ENCODE measurements at places on chromosomes 7 and 10.

GRCh38 chr7:100210805-100211204, 8.9 kb upstream of the PVRIG start:
- no peak for DNase-seq

- no peak for DNase-seq
These were observed 13.5 kb downstream of the GHRHR start for GRCh38 chr7:30977222-30977621.

DNA sequence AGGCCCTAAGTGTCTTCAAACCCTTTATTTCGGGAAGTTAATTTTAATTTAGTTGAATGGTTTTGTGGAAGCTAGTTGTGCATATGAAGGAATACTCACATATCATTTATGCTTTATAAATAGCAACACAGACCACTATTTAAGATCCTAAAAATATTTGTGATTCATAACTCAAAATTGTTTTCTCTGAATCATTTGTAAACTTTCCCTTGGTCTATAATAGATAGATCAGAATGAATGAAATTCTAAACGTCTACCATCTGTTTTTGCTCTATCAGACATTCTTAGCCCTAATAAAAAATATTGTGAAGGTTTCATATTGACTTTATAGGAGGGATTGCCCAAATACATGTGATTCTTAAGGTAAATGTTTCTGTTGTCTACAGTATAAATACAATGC, 43.5 kb downstream of the LOXL4 start:
- DNase-seq: peak; percentile 40

GRCh38 chr7:20064181-20064970, 152.8 kb downstream of the MACC1 start:
- DNase-seq: peak; percentile 72

DNA sequence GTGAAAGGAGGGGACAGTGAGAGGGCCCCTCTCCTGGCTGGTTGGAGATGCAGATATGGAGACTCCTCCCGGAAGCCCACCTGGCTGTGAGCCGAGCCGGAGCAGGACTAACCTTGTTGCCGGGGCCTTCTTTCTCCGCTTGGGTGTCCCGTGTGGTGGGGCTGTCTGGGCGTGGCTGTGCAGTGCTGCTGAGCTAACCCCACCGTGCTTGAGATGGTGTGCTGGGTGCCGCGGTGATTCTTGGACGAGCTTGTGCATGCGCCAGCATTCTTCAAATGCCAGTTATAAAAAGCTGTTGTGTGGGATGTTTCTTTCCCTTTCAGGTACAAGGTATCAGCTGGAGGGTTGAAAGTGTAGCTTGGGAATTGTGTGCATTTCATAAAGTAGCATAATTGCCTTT, 48.8 kb downstream of the DAGLB start:
- DNase-seq: peak; percentile 18

DNA sequence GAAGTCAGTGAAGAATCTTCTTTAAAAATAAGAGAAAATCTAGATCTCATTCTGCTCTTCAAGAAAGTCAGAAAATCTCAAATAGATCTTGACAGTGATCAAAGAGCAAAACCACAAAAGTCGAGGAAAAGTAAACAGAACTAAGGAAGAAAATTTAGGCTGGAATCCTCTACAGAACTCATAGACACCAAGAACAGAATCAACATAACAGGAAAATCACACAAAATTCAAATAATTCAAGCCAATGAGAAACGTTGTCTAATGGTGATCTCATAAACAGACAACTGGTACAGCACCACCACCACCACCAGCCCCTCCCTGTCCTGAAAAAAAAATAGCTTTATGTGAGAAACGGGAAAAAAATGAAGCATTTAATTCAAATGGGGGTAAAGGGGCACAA, 6.9 kb downstream of the ITGB1 start:
- DNase-seq: no peak

- DNase-seq: no peak
These were observed 23.7 kb downstream of the UMAD1 start for GRCh38 chr7:7664291-7664690.

- peak; percentile 4 for DNase-seq
These were observed 718 bp upstream of the UMAD1 start for GRCh38 chr7:7639847-7640220.

GRCh38 chr10:104291439-104291951, 22.5 kb downstream of the GSTO2 start:
- DNase-seq: peak; percentile 85

DNA sequence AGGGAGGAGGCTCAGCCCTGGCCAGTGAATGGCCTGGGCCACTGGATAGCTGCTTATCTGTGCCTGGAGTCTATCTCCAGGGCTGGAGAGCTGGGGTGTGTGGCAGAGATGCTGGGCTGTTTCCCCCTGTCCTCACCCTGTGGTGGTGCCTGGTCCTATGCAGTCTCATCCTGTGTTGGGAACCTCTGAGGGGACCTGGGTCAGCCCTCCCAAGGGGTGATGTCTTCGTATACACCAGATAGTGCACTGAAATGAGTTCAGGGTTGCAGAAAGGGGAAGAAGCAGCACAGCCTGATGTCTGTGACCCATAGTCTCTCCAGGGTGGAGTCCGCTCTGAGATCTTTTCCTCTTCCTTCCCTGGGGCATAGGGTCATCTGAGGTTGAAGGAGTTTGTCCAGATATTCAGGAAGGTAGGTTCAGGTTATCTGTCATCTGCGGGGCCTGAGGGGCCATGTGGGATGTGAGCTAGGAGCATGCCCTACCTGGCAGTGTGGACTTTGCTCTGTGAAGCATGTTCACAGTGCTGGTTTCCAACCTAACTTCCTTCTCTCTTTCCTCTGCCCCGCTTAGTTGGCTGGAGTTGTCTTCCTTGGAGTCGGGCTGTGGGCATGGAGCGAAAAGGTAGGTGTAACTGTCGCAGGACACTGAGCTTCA, 33.4 kb upstream of the SH2D4B start:
- DNase-seq: no peak

- peak; percentile 25 for DNase-seq
These were observed 572 bp downstream of the CHST12 start for GRCh38 chr7:2403718-2404648.

DNA sequence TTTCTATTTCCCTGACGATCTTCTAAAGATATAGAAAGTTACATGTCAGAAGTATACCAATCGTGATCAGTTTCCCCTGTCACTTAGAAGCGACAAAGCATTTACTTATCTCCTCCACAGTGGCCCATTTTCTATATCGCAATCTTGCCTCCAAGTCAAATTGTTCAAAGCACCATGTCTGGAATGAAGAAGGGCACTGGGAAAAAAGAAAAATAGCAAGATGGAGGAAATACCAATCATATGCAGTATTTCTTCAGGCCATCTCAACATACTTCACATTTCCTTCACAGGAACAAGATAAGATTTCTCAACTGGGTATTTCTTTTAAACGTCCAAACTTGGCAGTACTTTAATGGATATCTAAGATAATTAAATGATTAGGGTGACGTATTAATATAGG, 63.3 kb upstream of the IL6 start:
- DNase-seq: no peak

- peak; percentile 40 for DNase-seq
These were observed 97.1 kb upstream of the ARID5B start for GRCh38 chr10:61804414-61804813.

DNA sequence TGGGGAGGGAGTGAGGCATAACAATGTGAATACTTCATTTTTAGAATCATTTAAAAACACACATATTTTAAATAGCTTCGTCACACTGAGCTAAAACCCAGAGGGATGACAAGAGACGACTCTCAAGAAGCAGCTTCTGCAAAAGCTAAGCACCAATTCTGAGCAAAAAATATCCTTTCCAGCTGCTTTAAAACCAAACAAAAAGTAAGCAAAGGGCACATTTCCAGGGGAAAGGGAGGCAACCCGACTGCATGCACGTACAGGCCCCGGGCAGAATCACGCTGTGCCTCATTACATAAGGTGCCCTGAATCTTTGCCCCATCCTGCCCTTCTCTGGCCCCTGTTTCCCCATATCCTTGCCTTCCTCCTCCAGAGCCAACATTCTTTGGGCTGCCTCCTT, 78.4 kb downstream of the DGKI start:
- DNase-seq: peak; percentile 58

- no peak for DNase-seq
These were observed 21.0 kb upstream of the FRAT2 start for GRCh38 chr10:97355571-97355975.

GRCh38 chr10:96288151-96288621, 16.0 kb upstream of the DNTT start:
- no peak for DNase-seq

DNA sequence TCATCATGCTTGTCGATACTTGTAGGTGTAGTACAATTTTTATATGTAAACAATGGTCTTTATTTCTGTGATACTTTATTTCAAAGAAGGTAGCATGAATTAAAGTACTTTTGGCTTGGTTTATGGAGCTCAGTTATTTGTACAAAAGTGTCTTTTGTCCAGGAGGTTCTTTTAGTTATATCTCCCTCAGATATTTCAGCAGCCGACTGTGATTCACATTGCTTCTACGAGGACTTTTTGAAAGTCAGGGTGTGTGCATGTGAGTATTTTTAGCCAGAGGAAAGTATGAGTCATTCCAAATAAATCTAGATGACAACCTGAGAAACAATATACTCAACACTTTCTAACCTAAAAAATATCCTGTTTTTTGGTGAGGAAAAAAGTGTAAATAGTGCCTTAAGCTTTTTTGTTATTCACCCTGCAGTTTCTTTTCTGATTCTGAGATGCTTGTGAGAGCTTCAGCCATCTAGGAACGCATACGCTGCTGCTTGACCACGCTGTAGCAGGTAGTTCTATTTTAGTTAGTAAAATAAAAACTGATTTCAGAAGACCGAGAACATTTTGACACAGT, 595 bp upstream of the SUN1 start:
- DNase-seq: peak; percentile 91

GRCh38 chr7:95396136-95397032, at the start of gene PON3:
Gene PON3, minus strand, starts transcription at chr7:95396375. Its CDS starts 25 bp downstream, at chr7:95396350.
- no peak for DNase-seq

DNA sequence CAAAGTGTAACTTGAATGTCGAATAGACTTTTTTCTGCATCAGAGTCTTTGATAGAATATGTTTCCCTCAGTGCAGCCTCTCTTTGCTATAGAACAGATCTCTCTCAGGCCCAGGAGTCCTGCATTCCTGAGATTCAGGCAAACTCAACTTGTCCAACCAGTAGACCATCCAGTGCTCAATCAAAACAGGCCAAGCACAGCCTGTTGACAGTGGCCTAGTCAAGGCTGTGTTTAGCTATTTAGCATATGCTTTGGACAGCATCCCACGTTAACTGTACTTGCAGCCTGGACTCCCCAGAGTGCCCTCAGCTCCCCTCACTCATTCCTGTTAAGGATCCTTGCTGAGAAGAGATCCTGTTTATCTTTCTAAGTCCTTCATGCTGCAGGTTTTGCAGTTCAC, 16.3 kb downstream of the OR6V1 start:
- no peak for DNase-seq

GRCh38 chr10:14403359-14403758, 72.6 kb upstream of the FRMD4A start:
- no peak for DNase-seq

DNA sequence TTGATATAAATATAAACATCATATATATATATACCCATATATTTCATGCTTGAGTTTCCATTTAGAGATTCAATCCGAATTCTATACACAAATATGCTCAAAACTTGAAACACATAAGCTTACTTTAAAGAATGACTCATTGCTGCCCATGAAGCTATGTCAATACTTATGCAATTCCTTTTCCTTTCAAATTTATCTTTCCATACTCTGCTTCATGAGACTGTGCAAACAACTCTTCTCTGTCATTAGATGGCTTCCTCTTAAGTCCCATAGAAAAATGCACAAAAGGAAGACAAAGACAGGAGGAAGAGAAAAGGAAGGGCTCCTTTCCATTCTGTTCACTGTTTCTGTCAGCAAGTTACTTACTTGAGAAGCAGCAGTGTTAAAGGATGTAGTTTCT, 895.7 kb upstream of the SORCS1 start:
- DNase-seq: no peak

DNA sequence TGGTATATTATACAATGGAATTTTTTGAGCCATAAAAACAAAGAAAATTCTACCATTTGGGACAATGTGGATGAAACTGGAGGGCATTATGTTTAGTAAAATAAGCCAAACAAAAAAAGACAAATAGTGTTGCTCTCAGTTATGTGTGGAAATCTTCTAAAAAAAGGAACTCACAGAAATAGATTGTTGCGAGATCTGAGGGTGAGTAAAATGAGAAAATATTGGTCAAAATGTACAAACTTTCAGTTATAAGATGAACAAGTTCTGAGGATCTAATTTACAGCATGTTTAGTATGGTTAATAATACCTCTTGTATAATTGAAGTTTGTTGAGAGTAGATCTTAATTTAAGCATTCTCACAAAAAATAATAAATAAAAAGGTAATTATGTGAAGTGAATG, 291.2 kb downstream of the KIF20B start:
- DNase-seq: no peak

- DNase-seq: no peak
These were observed 331.3 kb upstream of the COBL start for GRCh38 chr7:51647931-51648351.

DNA sequence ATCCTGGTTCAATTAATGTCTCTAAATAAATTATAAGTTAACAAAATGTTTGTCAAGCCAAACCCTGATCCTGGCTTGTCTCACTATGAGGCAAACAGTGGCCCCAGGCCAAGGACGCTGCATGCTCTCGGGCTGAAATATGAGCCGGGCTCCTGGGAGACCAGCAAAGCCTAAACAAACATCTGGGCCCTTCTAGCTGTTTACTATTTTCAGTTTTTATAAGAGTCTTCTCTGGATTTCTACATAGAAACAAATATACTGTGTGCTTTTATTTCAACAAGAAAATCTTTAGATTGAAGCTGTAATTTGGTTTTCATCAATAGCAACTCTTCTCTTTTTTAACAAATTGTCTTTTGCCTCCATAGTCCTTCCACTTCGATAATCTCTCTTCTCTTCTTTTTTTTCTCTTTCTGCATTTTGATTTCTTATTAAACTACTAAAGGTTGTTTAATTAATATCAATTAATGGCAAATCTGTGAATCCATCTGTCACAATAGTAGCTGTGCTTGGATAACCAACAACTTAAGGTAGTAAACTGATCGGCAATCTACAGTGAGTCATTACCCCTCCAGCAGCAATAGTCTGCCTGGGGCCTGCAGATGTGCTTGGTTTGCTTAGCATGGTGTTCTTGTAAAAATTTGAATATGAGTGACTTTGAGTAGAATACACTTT, 83.3 kb upstream of the DNAJC1 start:
- peak; percentile 72 for DNase-seq

DNA sequence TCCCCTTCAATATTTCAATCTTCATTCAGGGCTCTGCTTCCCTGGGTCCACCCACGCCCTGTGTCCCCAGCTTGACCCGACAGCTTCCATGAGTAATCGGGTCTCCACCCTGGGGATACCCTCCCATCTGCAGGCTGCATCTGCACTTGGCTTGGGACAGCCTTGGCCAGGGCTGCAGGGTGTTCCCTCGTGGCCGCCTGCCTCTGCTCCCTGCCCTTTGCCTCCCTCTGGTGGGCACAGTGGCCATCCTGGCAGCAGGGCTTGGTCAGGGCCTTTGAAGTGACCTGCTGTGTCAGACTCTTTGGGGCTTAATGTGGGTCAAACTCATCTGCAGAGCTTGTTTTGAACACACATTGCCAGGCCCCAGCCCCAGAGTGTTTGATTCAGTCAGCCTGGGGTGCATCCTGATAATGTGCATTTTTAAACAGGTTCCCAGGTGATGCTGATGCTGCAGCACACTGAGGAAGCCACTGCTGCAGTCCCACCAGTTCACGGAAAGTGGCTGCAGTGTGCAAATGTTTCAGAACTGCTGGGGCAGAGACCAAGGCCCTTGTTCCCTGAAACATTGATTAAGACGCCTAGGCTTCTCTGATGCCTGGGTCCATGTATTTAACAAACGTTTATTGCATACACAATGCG, 80.7 kb upstream of the SEC61G start:
- DNase-seq: peak; percentile 46
